Stimulated activated CD4-positive, alpha-beta T cell treated with anti-CD3 and anti-CD28 coated beads, Interleukin-15, amount 100 ng/mL, for 24 hours (primary cell): ENCODE measurements at places on chromosomes 12 and 14.

DNA sequence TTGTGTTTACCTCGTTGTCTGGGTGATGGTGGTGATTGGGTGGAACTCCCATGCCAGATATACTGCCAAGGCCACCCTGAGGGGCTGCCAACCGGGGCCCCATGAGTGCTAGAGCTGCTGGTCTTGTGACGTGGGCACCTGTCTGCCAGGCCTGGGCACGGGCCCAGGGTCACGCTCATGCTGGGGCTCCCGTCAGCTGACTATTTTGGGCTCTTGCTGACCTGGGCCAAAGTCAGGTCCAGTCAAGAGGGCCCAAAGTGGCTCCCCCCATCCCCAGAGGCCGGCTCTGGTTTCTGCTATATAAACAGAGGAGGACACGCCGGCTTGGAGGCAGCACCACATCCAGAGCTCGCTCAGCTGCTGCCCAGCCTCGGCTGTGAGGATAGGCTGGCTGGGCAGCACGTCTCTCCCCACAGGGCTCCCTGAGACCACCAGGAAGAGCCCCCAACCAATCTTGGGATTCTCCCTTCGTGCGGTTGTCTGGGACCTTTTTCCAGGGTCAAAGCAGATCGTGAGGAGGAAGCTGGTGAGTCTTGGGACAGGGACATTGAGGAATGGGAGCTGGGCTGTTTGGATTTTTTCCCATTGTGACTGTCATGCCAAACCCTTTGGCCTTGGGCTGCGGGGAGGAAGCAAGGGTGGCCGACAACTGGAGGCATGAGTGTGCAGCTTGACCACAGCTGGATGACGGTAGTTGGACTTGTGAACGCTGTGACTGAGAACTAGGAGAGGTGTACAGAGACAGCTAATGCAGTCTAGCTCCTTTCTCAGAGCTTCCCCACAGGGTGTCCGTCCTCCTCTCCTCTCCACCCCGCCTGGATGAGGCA is 7.6 kb upstream of the NR4A1 start:
- DNase-seq = no peak

DNA sequence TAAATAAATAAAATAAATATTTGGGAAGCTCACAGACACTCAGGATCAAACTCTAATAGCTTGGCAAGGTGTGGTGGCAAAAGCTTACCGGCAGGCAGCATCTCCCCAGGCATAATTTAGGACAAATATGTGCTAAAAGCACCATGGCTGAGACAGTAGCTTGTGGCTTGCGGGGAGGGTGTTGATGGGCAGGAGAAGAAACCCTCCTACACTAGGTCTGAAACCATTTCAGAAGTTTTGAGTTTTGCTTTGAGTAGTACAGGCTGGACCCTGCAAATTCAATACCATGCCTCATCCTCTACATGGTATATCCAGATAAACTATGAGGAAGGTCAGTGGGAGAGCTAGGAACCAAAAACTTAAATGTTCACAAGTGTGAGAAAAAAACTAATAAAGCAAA is 33.1 kb downstream of the MAP3K9 start:
- no peak for DNase-seq

GRCh38 chr12:63457857-63458256 is 210.4 kb downstream of the DPY19L2 start:
- DNase-seq = no peak

DNA sequence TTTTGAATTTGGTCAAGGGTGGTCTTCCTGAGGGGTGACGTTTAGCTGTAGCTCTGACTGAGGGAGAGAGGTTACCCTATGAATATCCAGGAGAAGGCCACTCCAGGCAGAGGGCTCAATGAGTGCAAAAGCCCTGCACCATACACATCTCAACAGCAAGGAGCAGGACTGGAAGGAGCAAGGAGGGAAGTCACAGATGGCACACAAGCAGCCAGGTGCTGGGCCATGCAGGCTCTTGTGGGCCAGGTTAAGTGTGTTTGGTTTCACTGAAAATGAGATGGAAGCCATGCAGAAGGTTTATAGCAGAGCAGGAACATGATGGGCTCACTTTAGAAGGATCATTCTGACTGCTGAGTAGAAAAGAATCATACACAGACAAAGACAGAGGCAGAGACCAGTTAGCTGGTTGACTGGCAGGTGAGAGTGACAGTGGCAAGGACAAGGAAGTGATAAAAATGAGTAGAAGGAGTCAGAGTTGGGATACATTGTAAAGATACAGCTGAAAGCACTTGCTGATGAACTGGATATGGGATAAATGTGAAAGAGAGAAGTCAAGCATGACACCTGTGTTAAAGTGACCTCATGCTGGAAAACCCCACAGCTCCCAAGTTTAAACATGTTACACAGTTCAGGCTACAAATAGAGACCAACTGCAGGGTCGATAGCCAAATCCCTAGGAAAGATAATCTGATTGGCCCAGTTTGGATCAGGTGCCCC is 81.2 kb downstream of the PRKD1 start:
- no peak for DNase-seq

- no peak for DNase-seq
Measured at GRCh38 chr12:65335021-65335714, 56.7 kb downstream of the MSRB3 start.

- DNase-seq = no peak
Measured at GRCh38 chr12:47021298-47021697, 58.1 kb upstream of the PCED1B start.

DNA sequence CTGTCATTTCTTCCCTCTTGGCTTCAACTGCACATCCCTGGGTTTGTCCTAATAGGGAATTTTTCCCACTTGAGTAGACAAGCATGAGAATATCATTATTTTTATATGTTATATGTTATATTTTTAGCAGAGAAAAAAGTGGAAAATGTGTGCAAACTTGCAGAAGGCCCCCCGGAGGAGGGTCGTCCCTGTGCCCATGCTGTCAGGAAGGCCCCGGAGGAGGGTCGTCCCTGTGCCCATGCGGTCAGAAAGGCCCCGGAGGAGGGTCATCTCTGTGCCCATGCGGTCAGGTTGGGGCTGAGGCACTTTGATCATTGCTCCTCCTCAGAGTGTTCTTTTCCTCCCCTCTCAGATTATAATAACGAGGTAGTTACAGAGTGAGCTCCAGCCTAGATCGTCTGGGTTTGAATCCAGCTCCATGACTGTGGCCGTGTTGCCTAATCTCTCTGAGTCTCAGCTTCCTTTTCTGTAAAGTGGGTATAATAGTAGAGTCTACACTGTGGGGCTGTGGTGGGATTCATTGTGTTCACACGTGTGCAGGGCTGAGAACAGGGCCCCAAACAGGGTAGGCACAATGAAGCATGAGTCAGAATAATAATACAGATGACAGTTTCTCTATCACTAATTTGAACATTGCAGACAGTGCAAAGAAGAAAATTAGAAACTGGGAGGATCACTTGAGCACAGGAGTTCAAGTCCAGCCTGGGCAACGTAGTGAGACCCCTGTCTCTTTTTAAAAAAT is 33.4 kb downstream of the ELK3 start:
- DNase-seq = no peak

DNA sequence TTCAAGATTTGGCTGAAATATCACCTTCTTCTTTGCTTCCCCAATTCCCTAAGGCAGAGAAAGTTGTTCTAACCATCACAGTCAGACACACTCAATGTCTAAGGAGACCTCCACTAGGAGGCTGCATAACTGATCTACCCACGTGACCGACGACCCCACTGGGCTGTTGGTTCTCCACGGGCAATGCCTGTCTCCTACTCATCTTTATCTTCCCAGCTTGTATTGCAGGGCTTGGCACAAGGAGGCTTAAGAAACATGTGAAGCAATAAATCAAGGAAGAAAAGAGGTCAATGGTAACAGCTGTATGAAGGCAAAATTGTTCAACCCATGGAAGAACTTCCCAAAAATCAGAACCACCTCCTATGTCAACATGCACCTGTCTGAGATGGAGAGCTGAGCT is 27.1 kb downstream of the NT5DC3 start:
- DNase-seq = no peak

- DNase-seq = no peak
Measured at GRCh38 chr14:52307905-52308304, 6.2 kb upstream of the PTGER2 start.

DNA sequence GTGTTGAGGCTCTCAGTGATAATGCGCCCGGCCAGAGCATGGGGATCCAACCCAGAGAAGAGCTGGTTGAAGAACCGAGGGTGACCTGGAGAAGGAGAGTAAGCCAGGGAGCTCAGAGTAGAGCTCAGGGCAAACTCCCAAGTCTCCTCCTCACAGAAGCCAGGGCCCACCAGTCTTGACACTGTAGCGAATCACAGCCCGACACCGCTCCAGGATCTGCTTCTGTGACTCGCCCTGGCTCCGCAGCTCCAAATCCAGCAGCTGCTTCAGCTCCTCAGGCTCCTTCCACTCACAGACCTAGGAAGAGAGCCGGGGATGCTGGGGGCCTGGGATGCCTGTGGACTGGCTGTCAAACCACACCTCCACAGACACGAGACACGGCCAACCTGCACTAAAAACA is 8.2 kb upstream of the ZNF740 start:
- no peak for DNase-seq

- no peak for DNase-seq
Measured at GRCh38 chr14:63231766-63232165, 27.5 kb downstream of the RHOJ start.

DNA sequence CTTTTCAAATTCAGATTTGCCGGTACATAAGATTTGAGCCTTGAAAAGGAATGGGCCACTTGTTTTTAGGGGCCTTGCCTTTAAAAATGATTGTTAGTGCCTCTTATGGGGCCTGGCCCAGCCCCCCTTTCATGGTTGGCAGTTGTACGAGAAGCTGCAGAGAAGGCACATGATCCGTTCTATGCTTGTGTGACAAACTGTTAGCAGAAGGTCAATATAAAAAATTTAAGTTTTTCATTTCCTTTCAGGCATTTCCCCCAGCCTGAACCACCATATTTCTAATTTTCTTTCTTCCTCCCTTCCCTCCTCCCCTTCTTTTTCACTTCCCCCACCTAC is 119.1 kb downstream of the PLXNC1 start:
- no peak for DNase-seq

GRCh38 chr14:95125221-95125620 is 32.1 kb downstream of the DICER1 start:
- DNase-seq = no peak

GRCh38 chr12:43329375-43329774 is 222.6 kb downstream of the ADAMTS20 start:
- DNase-seq = no peak

- no peak for DNase-seq
Measured at GRCh38 chr12:95231190-95231589, 13.6 kb downstream of the VEZT start.

GRCh38 chr12:6262623-6263022 is 47.9 kb upstream of the PLEKHG6 start:
- DNase-seq = no peak

DNA sequence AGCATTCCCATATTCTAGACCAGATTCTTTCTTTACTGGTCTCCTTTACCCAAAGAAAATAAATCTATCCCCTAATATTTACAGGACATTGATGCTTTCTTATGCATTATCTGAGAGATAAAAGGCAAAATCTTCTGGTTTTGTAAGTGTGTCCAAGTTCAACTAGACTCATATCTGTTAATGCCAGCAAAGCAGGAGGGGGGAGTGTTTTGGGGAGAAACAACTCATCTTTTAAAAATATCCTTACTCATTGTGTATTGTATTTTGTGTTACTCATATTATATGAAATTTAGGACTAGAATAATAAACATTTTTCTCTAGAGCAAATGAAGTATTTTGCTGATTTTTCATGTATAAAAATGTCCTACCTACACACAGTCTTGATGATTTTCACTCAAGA is 54.8 kb downstream of the SAMD4A start:
- DNase-seq = no peak

- no peak for DNase-seq
Measured at GRCh38 chr14:72732022-72732780, 161.7 kb downstream of the DPF3 start.

DNA sequence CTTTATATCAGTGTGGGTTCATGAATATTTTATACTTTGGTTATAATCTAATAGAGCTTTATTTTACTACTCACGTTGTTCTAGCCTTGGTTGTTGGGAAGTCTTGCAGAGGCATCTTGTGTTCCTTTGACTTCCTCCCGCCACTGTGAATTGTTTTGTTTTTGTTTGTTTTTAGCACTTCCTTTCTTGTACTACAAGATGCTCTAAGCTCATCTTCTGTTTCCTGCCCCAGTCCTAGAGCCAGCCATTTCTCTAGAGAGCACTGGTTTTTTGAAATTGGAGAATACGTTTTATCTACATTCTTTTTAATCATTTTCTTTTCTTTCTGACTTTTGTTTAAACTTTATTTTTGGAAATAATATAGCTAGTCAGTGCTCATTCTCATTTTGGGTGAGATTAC is 15.9 kb upstream of the NUBPL start:
- no peak for DNase-seq

DNA sequence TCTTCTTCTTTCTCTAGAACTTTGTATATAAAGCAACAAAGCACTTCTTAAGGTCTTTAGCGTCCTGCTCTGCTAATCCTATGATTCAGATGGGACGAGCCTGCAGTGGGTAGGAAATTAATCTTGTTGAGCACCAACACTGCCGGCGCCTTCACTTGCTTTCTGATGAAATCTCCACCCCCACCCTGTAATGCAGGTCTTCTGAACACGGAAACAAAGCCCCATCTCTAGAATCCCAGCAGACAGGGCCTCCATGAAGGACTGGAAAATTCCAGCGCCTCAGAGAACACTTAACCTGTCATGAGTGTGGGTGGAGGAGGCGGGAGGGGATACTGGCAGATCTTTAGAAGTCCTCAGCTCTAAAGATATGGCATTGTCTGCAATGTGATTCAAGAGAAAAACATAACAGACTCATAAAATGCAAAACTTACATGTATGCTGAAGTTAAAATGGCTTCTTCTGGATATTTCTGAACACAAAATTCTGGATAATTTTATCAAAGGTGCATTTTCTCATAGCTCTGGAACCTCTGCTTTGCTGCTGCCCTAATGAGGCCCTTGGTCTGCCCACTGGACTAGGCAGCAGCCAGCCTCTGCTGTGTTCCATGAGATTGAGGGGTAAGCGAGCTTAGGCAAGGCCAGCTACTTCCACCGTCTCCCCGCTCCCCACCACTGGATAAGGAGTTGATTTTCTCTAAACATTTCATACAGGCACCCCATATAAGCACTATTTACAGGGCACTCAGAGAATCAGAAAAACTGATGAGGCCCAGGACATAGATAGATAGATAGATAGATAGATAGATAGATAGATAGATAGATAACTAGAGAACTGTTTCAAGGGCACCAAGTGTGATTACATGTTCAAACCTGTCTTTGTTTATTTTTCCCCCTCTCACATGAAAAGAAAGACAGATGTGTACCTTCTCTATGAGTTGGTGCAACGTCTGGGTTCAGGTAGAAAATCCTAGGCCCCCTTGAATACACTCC is 43.1 kb downstream of the ZFP36L1 start:
- DNase-seq = no peak

- no peak for DNase-seq
Measured at GRCh38 chr14:103118663-103119404, 4.4 kb upstream of the TNFAIP2 start.

GRCh38 chr12:32698285-32698684 is 19.2 kb downstream of the DNM1L start:
- DNase-seq = no peak
